ENCODE measurements at places on chromosomes 16 and 17. TPM values are rescaled to one million over a fixed set of nuclear protein-coding genes. Genes with fewer than 3 reads are reported as not detected.

- H3K4me3 ChIP-seq: no peak overlapping the region
- H3K27ac ChIP-seq: no peak overlapping the region
- H3K27me3 ChIP-seq: peaks cover 7% of the 10 kb centered on the region
- H3K36me3 ChIP-seq: peaks cover 10% of the 10 kb centered on the region
Measured at GRCh38 chr17:76742958-76743357, 5.0 kb downstream of the MFSD11 start.

- H3K4me1 ChIP-seq: peaks cover 5% of the 10 kb centered on the region
- no peak overlapping the region for H3K27ac ChIP-seq
- no peaks in the 10 kb centered on the region for H3K36me3 ChIP-seq
- no peaks in the 10 kb centered on the region for H3K27me3 ChIP-seq
- DNase-seq: no peak
Measured at GRCh38 chr16:407253-407652, 5.6 kb downstream of the DECR2 start.

DNA sequence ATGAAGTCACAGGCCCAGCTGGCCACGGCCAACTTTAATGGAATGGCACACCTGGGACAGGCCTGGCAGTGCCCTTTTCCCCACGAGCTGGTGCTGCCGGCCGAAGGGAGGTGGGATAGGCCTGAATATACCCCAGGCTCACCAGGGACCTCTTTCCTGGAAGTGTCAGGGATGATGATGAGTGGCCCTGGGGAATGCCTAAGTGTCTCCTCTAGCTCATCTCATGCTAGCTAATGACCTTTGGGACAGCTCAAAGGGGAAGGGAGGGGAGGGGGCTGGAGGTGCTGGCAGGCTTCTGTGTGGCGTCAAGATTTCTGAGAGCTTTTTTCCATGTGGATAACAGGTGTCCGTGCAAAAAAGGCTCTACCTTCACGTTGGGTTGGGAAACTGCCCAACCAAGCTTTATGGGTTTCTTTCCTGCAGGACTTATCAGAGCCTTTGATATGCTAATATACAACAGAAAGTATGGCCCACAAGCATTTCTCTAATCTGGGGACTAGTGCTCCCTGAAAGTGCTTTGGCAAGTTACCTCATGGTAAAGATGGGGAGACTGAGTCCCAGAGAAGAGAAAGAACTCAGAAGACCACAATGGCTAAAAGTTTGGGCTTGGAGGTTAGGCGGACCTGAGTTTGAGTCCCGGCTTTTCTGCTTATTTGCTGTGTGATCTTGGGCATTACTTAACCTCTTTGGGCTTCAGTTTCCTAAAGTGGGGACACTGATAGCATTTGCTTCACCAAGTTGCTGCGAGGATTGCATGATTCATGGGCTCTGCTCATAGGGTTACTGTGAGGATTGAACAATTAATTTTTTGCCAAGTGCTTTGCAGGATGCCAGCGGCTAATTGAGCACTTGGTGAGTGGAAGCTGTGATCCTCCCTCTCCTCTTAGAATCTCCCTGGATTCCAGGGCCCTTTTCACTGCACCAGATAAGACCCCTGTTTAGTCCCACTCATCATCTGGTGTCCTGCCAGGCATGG, 14.0 kb downstream of the ADGRG1 start:
- H3K36me3 ChIP-seq: no peaks in the 10 kb centered on the region
- H3K4me3 ChIP-seq: peak overlapping the region; percentile 37
- DNase-seq: peak; percentile 56
- H3K27me3 ChIP-seq: peaks cover 6% of the 10 kb centered on the region
- peaks cover 26% of the 10 kb centered on the region for H3K4me1 ChIP-seq
- H3K27ac ChIP-seq: peak overlapping the region; percentile 10

DNA sequence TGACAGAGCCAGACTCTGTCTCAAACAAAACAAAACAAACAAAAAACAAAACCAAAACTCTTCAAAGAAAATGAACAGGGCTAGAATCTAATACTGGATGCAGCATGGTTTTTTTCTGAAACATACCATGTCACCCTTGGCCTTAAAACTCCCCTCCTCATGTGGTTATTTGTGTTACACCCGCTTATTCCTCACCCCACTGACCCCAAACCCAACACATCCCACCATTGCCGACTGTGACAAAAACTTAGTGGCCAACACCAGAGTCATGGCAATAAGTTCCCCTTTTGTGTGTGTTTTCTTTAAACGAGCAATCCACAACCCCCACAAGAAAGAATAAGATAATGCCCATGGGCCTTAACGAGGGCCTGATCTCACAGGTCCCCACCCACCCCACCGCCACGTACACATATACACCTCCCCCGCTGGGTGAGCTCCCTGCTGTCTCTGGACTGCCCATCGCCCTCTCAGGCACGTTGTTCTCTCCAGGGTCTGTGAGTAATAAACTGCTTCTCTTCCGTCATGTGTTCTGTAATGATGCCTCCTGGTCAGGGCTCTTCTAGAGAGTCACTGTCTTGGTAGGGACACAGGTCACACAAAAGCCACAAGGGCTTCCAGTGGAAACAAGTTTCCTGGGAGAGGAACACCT, 16.8 kb upstream of the ENGASE start:
- H3K36me3 ChIP-seq: peaks cover 28% of the 10 kb centered on the region
- no peak overlapping the region for H3K27ac ChIP-seq
- H3K27me3 ChIP-seq: peaks cover 2% of the 10 kb centered on the region
- H3K4me1 ChIP-seq: no peaks in the 10 kb centered on the region
- H3K4me3 ChIP-seq: no peak overlapping the region

- H3K27me3 ChIP-seq: peaks cover 4% of the 10 kb centered on the region
- peaks cover 4% of the 10 kb centered on the region for H3K36me3 ChIP-seq
- DNase-seq: no peak
- no peaks in the 10 kb centered on the region for H3K4me1 ChIP-seq
Measured at GRCh38 chr16:27286451-27286850, 17.9 kb upstream of the NSMCE1 start.

DNA sequence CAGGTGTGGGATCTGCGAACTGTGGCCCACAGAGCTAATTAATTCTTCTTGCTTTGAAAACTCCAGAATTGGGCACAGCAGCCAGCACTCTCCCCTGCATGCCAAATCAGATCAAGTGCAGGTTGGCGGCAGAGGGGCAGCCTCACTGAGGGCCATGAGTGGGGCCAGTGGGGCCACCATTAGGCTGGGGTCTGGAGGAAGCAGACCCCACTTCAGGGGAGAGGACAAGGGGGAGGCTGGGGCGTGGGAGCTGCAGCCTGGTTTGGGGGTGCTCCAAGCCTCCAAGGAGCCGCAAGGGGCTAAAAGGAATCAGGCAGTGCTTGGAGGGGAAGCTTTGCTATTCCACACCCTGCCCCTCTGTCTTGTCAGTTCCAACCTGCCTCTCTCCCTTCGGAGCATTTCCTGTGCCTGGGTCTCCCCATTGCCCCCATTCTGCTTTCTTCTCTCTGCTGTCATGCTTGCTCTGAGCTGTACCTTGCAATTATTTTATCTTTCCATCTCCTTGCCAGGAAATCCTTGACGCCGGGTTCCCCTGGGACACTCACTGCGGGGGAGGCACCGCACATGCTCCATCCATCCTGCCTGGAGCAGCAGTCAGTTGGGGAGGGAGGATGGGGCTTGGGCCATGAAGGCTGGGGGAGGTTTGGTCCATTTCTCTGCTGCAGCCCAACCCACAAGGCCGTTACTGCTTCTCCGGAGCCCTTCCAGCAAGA, 3.3 kb upstream of the ABCC3 start:
- peak; percentile 35 for DNase-seq
- H3K27me3 ChIP-seq: peaks cover 24% of the 10 kb centered on the region
- H3K4me1 ChIP-seq: peaks cover 14% of the 10 kb centered on the region
- no peak overlapping the region for H3K4me3 ChIP-seq

DNA sequence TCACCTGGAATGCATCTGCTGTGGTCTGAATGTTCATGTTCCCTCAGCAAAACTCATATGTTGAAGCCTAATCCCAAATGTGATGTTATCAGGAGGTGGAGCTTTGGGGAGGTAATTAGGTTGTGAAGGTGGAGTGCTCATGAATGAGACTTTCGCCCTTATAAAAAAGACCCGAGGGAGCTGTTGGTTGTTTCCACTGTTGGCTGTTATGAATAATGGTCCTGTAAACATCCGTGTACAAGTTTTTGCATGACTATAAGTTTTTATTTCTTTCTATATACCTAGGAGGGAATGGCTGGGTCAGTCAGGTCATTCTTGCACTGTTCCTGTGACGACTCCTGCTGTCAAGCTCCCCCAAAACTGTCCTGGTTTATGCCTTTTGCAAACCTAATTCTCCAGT, 9.6 kb upstream of the CHP2 start:
- DNase-seq: no peak
- no peaks in the 10 kb centered on the region for H3K36me3 ChIP-seq
- no peak overlapping the region for H3K4me3 ChIP-seq
- no peaks in the 10 kb centered on the region for H3K4me1 ChIP-seq

DNA sequence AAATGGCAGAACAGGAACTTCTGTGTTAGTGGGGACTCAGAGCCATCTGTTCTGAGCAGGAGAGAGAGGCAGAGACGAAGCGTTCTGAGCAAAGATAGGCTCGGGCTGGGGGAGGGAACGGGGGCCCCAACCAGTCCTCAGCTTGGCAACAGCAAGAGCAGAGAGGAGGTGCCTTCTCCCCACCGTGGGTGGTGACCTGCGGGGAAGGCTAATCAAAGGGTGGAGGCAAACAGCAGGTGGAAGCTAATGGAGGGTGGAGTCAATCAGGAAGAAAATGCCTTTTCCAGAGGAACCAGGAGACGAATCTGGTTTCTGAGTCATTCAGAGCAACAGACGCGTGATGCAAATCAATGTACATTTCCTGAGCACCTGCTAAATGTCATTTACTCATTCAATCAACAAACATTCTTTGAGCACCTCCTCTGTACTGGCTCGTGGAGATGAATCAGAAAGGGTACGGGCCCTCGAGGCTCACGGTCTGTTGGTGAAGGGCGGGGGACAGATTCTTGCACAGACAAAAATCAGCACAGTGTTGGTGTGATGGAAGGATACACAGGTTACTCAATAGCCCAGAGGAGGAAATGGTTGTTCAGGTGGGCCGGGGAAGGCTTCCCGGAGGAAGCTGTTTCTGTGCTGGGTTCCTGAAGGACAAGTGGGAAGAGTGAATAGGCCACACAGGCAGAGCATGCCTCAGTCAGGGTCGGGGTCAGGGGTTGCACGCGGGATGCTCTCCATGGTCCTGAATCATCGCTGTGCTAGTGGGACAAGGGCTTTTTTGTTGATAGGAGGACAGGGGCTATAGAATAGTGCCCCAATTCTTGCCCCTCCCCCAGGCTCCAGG, 5.7 kb upstream of the SPNS2 start:
- H3K4me3 ChIP-seq: no peak overlapping the region
- H3K36me3 ChIP-seq: no peaks in the 10 kb centered on the region
- peaks cover 20% of the 10 kb centered on the region for H3K4me1 ChIP-seq
- DNase-seq: no peak
- peak overlapping the region; percentile 62 for H3K27ac ChIP-seq

DNA sequence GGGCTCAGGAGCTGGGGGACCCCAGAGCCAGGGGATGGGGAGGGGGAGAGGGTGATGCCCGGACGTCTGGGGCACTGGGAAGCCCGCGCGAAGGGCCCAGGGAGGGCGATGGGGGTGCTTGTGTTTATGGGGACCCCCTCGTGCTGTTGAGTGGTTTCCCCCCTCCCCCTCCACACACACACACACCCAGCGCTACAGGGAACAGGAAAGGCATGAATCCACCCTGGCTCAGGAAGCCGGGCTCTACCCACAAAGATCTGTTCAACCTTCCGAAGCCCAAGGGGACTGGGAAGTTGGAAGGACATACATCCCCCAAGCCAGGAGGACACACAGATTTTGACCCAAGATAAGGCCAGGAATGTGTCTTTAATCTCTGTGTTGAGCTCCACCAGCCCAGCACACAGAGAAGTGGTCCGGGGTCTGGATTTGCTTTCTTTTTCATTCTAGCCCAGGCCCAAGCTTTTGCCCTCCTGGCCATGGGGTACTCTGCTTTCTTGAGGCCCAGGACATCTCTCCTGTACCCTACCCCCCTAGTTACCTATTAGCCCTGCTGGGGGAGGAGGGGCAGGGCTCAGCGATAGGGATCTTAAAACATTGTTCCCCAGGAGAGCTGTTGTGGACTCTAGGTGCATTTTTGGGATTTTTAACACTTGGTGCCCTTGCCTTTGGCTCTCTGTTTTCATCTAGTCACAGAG, 1.2 kb downstream of the UBALD2 start:
- H3K27me3 ChIP-seq: peaks cover 14% of the 10 kb centered on the region
- no peaks in the 10 kb centered on the region for H3K36me3 ChIP-seq
- peak overlapping the region; percentile 88 for H3K4me3 ChIP-seq
- peak overlapping the region; percentile 52 for H3K27ac ChIP-seq
- no peak for DNase-seq

DNA sequence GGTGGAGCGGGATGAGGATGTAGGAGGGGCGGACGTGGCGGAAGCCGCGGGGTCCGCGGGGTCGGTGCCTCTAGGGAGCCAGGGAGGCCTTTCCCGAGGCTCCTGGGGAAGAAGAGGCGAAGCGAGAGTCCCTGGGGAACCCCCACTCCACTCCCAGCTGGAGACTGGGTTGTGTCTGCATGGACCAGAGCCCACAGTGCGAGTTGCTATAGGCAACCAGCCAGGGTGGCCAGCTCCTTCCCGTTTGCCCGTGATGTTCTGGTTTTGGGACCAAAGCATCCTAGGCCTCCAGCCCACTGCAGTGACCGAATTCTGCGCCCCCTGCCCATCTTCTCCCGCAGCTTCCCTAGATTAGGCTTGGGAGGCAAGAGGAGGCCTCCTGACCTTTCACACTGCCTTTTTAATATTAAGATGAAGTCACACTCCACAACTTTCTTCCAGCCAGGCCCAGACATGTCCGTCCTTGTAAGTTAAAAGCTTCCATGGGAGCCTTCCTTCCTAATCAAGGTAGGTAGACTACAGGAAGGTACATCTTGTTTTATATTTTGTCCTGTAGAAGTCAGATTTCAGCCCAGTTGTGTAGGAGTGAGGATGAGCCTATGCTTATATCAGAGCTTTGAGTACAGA, 469 bp downstream of the AMZ2 start:
- no peak for DNase-seq
- H3K27me3 ChIP-seq: peaks cover 6% of the 10 kb centered on the region
- H3K4me1 ChIP-seq: peaks cover 5% of the 10 kb centered on the region
- H3K27ac ChIP-seq: peak overlapping the region; percentile 57

DNA sequence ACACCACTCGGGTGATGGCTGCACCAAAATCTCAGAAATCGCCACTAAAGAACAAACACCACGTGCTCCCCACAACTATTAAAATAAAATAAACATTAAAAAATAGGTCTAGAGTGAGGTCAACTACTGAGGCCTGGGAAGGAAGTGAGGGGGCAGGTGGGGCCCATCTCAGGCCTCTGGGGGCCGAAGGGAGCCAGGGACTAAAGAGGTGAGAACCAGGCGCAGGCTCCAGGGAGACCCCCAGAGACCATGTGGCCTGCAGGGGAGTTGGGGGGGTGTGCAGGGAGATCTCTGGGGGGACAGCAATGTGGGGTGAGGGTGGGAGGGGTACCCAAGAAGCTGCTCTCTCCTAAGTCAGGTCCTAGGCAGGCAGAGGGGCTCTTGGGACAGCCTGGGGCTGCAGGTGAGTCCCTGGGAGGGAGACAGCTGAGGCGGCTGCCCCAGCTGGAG, 111.3 kb upstream of the SMURF2 start:
- DNase-seq: no peak
- peaks cover 6% of the 10 kb centered on the region for H3K36me3 ChIP-seq
- H3K27ac ChIP-seq: no peak overlapping the region

The SNX20 gene
- not detected for total RNA-seq

The TP53TG3D gene
- total RNA-seq: not detected

The ZFP3 gene
- 4.9 TPM for total RNA-seq

The WNK4 gene
- total RNA-seq: 2.7 TPM

The SLC13A2 gene
- total RNA-seq: not detected

The TGFB1I1 gene
- 19.2 TPM for total RNA-seq

The EXOC3L1 gene
- 3.6 TPM for total RNA-seq

The FAM83G gene
- 2.0 TPM for total RNA-seq

Data from glutamatergic neuron (in vitro differentiated cells).